ENCODE measurements at places on chromosomes 6 and 20.

GRCh38 chr20:12068121-12068520 is 150.4 kb downstream of the BTBD3 start:
- no peak for DNase-seq

DNA sequence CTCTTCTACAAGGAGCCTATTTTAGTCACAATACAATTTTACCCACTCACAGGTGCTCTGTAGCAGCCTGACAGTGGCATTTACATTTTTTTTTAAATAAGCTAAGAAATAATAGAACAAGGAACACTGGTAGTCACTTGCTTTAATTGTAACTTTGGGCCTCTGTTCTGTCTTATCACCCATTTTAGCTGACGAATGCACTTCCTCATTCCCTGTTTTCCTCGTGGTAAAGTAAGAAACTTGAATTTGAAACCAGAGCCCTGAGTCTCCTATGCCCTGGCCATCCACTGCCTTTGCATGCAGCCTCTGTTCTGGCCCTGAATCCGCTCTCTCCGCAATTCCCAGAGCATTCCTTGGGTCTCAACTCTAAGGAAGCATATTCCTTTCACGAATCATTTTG is 550.6 kb downstream of the PTPRT start:
- DNase-seq = no peak

- no peak for DNase-seq
Measured at GRCh38 chr6:8059129-8059528, 5.1 kb downstream of the BLOC1S5 start.

- no peak for DNase-seq
Measured at GRCh38 chr6:116535109-116535508, 10.4 kb downstream of the TRAPPC3L start.

GRCh38 chr6:84870672-84871071 is 106.3 kb upstream of the TBX18 start:
- DNase-seq = no peak

DNA sequence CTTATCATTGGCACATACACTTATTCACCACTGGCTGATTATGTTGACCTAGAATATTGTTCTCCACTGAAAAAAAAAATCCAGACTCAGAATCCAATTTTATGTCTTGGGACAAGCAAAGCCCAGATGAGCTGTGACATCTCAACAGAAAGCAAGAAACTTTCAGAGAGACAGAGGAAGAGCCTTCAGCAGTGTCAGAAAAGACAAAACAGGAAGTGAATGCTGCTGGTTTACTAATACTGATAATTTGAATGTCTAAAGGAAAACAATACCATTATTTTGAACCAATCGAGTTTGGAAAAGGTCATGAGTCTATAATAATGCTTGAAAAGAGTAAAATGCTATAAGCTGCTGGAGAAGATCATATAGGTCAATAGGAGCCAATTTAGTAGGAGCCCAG is 179.8 kb upstream of the RIMS1 start:
- DNase-seq = no peak

- no peak for DNase-seq
Measured at GRCh38 chr6:90082847-90083246, 188.6 kb downstream of the GJA10 start.

DNA sequence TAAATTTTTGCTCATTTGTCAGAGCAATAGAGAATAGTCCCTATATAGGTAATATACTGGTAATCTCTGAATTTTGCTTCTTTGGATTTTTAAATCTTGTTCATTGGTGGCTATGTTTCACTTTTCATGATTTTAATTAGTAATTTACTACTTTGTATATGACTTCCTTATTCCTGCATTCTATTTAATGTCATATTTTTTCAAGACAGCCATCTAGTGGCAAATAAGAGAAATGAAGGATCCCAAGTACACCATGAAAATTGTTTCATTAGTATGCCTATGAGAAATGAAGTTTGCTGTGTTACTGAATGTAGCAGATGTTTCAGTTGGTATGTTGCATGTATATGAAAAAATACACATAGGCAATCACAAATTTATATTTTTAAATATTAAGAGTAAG is 82.4 kb downstream of the ZNF292 start:
- DNase-seq = no peak

DNA sequence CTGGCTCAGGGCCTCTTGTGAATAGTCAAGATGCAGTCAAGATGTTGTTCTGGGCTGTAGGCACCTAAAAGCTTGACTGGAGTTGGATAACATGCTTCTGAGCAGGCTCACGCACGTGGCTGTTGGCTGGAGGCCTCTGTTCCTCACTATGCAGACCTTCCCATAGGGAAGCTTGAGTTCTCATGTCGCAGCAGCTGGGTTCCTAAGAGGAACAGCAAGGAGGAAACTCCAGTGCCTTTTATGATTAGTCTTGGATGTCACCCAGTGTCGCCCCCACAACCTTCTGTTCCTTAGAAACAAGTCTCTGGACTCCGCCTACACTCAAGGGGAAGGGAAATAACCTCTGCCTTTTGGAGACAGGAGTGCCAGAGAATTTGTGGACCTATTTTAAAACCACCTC is 210.7 kb downstream of the BCAS1 start:
- DNase-seq = peak; percentile 58

DNA sequence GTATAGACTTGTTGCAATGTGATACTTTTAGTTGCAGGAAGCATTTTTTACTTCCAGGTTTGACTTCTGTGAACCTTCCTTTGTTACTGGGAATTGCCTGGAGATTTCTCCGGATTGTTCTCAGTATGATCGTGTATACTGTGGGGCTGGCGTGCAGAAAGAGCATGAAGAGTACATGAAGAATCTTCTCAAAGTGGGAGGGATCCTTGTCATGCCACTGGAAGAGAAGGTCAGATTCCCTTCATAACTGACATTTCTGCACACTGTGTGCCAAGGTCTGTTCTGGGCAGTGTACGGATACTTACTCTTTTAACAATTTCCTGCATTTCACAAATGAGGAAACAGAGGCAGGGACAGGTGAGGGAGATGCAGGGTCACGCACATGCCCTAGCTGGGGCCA is 9.7 kb downstream of the PCMTD2 start:
- no peak for DNase-seq

Measured in NCI-H2171 (cell line).